Natural killer cell (primary cell): ENCODE measurements at places on chromosomes 12 and 14.

- DNase-seq, result no peak
Measured at GRCh38 chr12:108709697-108710096, 21.6 kb downstream of the CORO1C start.

DNA sequence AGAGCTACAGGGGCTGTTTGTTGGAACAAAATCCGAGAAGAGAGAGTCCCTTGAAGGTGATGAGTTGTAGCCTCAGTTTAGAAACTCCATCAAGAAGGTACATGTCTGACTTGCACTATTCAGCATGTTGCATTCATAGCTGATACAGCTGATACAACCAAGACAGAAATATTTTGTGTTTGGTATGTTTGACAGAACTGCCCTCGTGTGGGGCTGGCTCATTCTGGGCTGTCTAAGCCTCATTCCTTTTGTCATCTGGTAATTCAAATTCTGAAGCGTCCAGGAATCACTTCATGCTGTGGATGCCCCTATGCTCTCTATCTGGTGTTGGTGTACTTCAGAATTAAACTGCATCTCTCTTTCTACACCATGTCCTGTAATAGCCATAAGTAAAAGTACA is 126.3 kb downstream of the ANO6 start:
- DNase-seq, result no peak

DNA sequence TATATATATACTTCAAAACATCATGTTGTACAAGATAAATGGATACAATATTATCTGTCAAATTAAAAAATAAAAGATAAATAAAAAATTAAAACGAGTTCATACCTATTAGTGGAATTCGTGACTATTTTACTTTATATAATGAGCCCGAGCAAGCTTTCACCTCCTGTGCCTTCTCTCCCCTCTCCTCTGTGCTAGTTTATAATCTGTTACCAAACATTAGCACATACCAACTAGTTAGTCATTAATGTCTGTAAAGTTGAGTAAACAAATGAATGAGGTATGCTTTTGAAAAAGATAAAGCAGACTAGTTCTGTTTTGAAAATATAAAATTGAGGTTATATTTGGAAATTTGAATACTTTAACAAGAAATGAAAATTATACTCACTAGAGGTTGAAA is 84.0 kb downstream of the LRRC9 start:
- no peak for DNase-seq

DNA sequence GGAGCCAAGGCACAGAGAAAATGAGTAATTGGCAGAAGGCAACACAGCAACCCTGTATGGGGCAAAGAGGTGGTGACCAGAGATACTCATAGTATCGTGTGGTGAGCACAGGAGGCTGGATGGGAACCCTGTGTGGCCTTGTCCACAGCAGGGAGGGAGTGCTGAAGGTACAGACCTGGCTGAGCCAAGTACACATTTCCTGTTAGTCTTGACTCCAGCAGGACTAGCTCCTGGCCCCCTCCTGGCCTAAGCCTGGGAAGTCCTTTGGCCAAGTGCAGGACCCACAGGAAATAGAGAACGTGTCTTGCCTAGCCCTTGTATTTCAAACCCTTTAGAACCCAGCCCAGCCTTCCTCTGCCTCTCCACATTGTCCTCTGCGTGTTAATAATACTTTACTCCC is 289.8 kb upstream of the PWP1 start:
- DNase-seq, result no peak

- DNase-seq, result no peak
Measured at GRCh38 chr14:95006051-95006450, 151.3 kb downstream of the DICER1 start.

DNA sequence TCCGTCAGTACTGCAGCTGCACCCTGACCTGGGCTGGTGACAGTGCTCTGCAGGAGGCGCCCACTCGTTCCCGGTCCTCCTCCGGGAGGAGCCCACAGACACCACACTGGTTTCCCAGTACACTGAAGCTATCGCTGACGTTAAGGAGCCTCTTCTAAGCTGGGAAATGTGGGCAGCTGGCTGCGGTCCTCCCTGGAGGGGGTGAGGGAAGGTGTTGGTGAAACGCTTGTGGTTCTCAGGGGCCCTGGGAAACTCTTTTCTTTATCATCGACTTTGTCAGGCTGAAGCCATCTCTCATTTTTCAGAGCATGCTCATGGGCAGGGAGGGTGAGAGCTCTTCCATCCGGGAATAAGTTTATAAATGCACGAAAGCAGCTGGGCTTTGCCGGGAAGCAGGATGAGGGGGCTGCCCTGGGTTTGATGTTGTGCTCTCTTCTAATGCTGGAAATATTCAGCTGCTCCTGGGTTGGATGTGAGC is 176.0 kb downstream of the CHST11 start:
- DNase-seq, result no peak

DNA sequence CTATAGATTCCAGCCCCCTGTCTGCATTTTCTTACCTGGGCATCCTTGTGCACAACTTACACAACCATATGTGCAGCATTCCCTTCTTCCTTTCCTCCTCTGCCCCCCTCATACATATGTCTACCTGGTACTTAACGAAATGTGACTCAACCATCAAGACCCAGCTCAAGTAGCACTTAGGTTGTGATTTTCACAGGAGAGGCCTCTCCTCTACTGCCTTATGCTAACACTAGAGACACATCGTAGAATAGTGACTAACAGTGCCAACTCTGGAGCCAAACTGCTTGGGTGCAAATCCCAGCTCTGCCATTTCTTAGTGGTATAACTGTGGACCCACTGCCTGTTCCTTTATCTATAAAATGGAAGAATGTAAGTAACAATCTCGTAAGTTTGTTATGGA is 24.1 kb upstream of the PLEKHA5 start:
- DNase-seq, result no peak

GRCh38 chr12:26287671-26288381 is 92.5 kb downstream of the SSPN start:
- no peak for DNase-seq

GRCh38 chr12:25861226-25861625 is 97.3 kb upstream of the RASSF8 start:
- DNase-seq, result no peak

DNA sequence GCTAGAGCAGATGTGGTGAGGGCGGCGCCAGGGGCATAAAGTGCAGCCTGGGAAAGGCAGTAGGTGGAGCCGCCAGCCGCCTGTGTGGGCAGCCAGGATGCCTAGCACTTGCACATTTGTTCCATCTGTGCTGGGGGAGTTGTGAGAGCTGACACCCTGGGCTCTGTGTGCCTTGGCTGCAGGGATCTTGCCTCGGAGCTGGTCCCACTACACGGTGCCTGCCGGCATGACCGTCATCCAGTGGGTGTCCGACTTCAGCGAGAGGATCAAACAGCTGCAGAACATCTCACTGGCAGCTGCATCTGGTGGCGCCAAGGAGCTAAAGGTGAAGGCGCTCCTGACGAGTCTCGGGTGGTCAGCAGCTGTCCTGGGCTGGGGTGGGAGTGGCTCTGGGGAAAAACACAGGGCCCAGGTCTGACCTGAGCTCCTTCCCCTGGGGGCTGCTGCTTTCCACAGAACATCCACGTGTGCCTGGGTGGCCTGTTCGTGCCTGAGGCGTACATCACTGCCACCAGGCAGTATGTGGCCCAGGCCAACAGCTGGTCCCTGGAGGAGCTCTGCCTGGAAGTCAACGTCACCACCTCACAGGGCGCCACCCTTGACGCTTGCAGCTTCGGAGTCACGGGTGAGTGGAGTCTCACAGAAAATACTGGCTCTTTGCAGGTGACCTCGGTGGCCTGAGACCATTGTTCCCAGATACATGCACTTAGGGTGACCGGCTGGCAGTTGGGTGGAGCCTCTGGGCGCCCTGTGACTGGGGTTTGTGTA is 37.4 kb downstream of the HSP90AA1 start:
- no peak for DNase-seq

DNA sequence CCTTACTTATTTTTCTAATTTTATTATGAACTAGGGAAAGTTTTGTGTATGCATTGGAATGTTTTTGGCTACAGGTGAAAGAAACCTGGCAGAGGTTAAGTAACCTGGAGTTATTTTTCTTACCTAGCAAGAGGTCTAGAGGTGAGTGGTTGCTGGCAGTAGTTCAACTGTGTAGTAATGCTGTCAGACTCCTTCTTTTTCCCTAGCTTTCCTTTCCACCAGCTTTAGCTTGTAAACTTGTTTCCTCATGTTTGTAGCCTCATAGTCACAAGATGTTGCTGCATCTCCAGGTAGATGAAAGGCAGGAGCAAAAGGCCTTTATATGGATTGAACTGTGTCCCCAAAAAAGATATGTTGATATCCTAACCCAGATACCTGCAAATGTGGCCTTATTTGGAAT is 105.1 kb upstream of the AMIGO2 start:
- DNase-seq, result no peak

DNA sequence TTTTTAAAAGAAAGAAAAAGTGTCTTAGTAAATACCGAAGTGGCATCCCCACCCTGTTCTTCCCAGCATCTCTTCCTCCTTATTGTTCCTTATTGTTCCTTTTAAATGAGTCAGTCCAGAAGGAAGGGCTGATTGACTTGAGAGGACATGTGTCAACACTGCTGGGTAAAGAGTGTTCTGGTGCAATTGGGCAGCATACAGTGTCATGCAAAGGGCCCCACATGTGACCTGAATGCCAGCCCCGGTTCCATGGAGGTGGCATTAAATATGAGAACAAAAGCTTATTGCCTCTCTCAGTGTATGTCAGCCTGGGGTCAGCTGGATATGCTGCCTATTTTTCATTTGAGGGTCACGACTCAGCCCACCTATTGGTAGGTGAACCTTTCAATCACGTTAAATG is 58.9 kb upstream of the RIC8B start:
- DNase-seq, result no peak

DNA sequence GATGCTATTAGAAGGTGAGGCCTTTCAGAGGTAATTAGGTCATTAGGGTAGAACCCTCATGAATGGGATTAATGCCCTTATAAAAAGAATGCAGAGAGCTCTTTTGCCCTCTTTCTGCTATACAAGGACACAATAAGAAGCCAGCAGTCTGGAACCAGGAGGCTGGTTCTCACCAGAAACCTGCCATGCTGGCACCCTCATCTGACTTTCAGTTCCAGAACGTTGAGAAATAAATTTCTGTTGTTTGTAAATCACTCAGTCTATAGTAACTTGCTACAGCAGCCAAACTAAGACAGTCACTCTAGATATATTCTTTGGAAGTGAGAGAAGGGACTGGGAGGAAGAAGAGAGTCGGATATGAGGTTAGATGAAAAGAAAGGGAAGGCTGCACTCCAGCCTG is 125.0 kb upstream of the MYF6 start:
- DNase-seq, result no peak

GRCh38 chr14:21729703-21730233 is 56.1 kb upstream of the OR4E1 start:
- DNase-seq, result no peak

DNA sequence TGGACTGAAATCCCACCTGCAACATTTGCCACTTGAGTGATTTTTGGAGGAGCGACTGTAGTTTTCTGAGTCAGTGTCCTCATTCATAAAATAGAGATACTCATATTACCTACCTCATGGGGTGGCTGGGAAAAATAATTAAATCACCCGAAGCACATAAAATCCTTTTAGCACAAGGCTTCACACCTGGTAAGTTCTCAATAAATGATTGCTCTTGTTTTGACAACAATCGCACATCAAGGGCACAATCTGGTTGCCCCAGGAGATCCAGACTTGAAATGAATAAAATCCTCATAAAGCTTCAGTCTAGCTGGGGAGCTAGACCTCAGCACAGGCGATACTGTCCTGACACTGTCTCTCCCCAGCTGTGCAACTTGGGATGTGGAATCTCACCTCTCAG is 76.0 kb upstream of the CCDC60 start:
- no peak for DNase-seq

- no peak for DNase-seq
Measured at GRCh38 chr14:104891121-104891551, 26.1 kb downstream of the CEP170B start.

GRCh38 chr14:100885196-100885595 is 18.3 kb downstream of the RTL1 start:
- DNase-seq, result no peak

DNA sequence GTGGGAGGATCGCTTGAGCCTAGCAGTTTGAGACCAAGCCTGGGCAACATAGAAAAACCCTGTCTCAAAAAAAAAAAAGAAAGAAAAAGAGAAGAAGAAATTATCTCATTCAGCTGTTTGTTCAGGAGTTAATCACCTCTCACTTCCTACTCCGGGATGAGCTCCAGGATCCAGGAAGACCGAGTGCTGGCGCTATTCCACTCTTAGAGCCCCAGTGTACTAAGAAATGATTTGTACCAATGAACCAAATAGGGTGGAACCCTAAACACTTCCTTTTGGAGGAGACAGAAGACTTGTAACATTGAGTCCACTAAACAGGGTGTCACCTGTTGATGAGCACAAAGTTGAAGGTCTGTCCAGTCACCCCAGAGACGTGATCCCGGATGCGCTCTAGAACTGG is 3.6 kb downstream of the ALKBH2 start:
- DNase-seq, result no peak

GRCh38 chr12:39341179-39341578 is 101.7 kb downstream of the KIF21A start:
- no peak for DNase-seq

- DNase-seq, result no peak
Measured at GRCh38 chr14:97747316-97747715, 950.1 kb downstream of the VRK1 start.

GRCh38 chr12:541676-542324 is 82.1 kb downstream of the B4GALNT3 start:
- DNase-seq, result no peak

GRCh38 chr14:88518592-88519512 is 36.0 kb downstream of the PTPN21 start:
- DNase-seq, result no peak

- DNase-seq, result no peak
Measured at GRCh38 chr12:62701492-62701891, 233.5 kb downstream of the PPM1H start.

GRCh38 chr14:23057757-23058653 is 685 bp upstream of the CDH24 start:
- peak; percentile 86 for DNase-seq

DNA sequence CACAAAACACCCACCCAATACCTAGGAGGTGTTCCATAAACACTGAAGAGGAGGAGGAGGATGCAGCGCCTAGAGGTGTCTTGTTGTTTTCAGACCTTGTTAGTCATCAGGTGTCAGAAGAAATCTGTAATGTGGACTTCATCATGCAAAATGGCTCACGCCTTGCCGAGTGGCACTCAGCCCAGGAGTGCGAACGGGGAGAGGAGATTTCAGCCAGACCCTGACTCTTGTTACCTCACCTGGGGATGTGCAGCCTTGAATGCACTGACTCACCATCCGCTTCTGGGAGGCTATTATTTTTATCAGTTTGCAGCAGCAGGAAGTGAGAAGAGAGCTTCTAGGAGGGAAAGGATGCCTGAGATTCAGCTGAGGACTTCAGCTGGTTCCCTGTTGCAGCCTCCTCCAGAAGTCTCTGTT is 48.2 kb upstream of the PLXNC1 start:
- peak; percentile 14 for DNase-seq

GRCh38 chr12:110575326-110575725 is 7.8 kb downstream of the PPTC7 start:
- DNase-seq, result no peak

DNA sequence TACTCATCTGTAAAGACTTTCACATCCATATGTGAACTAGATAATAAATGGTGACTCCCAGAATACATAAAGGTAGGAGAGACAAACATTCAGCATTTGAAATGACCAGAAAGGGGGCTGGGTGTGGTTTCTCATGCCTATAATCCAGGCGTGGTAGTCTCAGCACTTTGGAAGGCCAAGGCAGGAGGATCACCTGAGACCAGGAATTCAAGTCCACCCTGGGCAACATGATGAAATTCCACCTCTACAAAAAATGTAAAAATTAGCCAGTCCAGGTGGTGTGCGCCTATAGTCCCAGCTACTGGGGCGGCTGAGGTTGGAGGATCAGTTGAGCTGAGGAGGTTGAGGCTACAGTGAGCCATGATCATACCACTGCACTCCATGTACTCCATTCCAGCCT is 4.1 kb upstream of the CS start:
- no peak for DNase-seq
